Stimulated activated CD4-positive, alpha-beta T cell treated with anti-CD3 and anti-CD28 coated beads, Interleukin-2, amount 100 ng/mL, for 48 hours (primary cell): ENCODE measurements at places on chromosomes 1 and 21.

- DNase-seq = no peak
Measured at GRCh38 chr1:41160498-41161110, 81.5 kb downstream of the SCMH1 start.

- no peak for DNase-seq
Measured at GRCh38 chr1:27471477-27471876, 18.5 kb downstream of the WASF2 start.

GRCh38 chr1:64505944-64506655 is 36.2 kb downstream of the CACHD1 start:
- no peak for DNase-seq

GRCh38 chr1:55472115-55472514 is 257.0 kb upstream of the USP24 start:
- DNase-seq = no peak

GRCh38 chr21:46503922-46504550 is 45.3 kb downstream of the DIP2A start:
- no peak for DNase-seq

- DNase-seq = no peak
Measured at GRCh38 chr1:27863538-27863915, 8.8 kb upstream of the THEMIS2 start.

DNA sequence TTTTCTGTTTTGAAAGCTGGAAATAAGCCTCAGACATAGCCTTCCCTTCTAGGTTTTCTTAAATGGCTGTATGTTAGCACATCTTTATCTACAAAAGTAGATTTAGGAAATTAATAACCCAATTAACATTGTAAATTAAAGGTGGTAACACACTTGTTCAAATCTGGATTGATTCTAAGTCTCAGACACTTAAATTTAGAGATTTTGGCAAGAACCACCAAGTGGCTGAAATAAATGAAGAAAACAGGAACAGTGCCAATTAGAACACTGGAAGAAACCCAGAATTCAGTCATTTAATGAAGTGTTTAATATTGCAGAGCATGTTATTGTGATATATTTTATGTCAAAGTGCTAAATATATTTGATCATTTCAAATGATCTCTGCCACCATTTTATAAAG is 628.2 kb downstream of the USP25 start:
- DNase-seq = no peak

- DNase-seq = no peak
Measured at GRCh38 chr1:89938171-89939055, 56.5 kb upstream of the ZNF326 start.

DNA sequence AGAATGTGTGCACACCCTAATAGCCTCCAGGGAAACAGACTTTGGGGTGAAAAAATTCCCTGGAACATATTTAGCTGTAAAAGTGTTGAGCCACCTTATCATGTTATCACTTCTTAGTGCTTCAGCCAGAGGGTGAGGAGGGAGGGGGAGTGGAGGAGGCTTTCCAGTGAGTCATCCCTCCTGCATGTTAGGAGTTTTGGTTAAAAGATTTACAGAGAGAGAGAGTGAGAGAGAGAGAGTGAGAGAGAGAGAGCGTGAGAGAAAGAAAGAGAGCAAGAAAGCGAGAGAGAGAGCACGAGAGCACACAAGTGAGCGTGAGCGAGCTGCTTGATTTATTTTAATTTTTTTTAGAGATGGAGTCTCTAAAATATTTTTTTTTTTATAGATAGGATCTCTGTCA is 13.5 kb upstream of the CACNA1E start:
- DNase-seq = no peak

GRCh38 chr1:182430263-182431068 is 19.5 kb upstream of the RGSL1 start:
- peak; percentile 28 for DNase-seq

GRCh38 chr1:161196521-161197451 is 2.1 kb downstream of the ADAMTS4 start:
- no peak for DNase-seq

- DNase-seq = no peak
Measured at GRCh38 chr21:16345757-16346156, 616.0 kb downstream of the USP25 start.

- no peak for DNase-seq
Measured at GRCh38 chr1:201636510-201636971, 97.6 kb downstream of the NAV1 start.

DNA sequence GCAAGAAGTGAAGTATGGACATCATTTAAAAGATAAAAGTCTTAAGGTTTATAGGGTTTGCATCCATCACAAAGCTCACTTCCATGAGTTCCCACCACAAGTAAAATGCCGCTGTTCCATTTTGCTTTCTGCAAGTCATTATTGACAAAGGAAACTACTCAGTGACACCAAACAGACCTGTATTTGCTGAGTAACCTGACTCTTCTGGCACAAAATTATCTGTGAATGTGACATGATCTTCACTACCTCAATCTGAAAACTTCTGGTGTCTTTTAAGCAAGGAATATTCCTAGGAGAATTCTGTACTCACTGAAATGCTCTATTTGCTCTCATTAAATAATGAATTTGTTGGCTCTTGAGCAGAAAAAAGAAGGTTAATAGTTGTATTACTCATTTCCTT is 1077.4 kb upstream of the ADGRL4 start:
- DNase-seq = no peak

DNA sequence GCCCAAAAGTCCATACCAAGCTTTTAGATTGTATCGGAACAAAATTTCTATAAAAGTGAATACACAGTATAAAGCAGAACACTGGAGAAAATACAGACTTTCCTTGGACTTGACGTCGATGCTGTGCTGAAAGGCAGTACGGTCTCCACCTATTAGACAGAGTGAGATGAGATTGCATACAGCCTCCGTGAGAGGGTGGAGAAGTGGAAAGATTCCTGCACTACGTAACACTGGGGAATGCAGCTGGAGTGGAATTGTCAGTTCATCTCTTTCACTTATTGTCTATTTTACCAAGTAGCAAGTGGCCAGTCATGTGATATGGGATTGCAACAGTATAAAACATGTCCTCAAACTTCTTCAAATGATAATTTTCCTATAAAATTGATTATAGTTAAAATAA is 209.5 kb downstream of the ZP4 start:
- no peak for DNase-seq

DNA sequence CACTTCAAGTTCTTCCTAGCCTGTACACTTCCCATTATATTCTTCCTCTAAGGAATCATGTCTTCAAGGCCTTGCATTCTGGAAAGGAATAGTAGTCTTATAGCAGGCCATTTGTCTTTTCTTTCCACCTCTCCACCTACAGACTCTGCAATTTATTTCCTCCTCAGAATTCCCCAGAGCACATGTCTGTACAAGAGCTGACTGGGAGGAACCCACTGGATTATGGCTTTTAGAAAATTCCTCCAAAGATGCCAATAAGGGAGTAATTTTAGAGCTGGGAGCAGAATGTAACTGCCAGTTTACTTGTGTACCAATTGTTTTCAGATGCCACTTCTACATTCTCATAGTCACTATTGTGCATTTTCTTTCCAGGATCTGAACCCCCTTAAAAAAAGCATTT is 3.4 kb upstream of the PSMG1 start:
- DNase-seq = no peak
